ENCODE measurements at places on chromosomes 11 and 22.

DNA sequence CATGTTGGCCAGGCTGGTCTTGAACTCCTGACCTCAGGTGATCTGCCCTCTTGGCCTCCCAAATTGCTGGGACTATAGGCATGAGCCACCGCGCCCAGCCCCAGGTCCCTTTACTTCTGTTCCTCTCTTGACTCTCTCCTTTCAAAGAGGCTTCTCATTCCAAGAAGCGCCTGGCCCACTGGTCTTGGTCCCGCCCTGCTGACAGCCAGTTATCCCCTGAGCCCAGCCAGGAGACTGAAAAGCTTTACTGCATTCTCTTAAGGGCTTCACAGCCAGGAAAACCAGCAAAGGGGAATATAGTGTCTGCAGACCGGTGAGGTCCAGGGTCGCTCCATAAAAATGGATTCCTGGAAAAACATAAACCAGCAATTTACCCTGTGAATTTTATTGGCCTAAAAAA, 68.3 kb downstream of the NFAM1 start:
- no peak for DNase-seq

DNA sequence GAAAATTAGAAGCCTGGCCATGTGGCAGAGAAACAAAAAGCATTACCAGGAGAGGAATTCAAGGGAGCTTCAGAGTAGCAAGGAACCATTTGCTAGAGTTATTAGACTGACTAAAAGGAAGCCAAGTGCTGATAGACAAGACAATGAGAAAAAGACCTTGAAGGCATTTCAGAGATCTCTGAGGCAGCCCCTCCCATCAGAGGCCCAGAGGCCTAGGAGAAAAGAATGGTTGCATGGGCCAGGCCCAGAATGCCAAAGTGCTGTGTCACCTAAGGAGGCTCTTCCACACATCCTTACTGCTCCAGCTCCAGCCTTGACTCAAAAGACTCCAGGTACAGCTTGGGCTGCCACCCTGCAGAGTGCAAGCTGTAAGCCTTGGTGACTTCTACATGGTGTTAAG, 61.8 kb upstream of the POU2AF2 start:
- no peak for DNase-seq

- DNase-seq, result no peak
Observed at GRCh38 chr11:59416613-59417012, 9.6 kb downstream of the OR5A2 start.

- DNase-seq, result no peak
Observed at GRCh38 chr11:84581083-84581482, 1046.1 kb downstream of the DLG2 start.

DNA sequence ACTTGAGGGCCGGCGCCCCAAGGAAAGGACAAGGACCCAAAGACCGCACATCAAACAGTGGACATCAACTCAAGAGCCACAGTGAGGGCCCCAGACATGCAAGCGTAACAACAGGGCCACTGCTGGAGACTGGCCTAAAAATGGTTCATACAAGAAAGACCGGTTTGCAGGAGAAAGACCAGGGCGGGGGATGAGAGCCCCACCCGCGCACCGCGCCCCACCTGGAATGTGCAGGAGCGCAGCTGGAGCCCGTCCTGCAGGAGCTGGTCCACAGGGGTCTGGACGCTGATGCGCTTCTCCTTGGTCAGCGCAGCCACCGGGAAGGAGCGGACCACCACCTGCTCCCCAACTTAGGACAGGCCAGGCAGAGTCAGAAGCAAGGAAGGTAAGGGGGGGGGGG, 13.9 kb downstream of the SBF1 start:
- no peak for DNase-seq

DNA sequence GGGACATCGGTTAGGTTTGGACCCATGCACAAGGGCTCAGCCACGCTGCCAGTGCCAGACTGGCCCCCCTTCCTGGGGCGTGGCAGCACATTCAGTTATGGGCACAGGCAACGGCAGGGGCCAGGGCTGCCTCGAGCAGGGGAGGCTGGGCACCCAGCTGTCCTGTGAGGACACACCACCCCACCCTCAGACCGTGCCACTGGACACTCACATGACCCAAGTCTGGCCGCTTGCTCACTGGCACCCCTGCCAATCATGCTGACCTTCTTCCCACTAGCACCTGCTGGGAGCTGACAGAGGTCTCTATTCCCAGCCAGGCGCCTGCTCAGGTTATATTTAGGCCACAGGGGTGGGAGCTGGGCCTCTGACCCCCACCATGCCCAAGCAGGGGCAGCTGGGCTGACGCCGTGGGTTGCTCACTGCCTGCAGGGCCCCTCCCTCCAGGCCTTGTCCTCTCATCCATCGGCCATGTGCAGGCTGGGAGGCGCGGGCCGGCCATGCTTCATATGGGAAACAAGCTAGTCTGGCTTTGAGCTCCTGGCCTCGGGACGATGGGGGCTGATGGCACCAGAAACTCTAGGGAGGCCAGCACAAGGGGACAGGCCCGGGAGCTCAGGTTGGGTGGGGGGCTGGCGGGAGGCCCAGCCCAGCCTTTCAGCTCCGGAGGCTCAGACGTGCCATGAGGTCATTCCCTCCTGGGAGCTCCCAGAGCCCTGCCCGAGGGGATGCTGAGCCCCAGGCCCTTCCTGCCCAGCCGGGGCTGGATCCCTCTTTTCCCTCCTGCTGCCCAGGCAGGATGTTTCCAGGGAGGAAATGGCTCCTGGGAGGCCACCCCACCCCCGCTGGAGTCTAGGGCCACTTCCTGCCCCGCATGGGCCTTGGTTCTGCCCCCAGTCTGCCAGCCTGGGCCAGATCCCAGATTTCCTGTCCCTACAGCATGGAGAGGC, 15.2 kb upstream of the TBX1 start:
- no peak for DNase-seq

- no peak for DNase-seq
Observed at GRCh38 chr11:8601376-8602133, 7.5 kb upstream of the STK33 start.

DNA sequence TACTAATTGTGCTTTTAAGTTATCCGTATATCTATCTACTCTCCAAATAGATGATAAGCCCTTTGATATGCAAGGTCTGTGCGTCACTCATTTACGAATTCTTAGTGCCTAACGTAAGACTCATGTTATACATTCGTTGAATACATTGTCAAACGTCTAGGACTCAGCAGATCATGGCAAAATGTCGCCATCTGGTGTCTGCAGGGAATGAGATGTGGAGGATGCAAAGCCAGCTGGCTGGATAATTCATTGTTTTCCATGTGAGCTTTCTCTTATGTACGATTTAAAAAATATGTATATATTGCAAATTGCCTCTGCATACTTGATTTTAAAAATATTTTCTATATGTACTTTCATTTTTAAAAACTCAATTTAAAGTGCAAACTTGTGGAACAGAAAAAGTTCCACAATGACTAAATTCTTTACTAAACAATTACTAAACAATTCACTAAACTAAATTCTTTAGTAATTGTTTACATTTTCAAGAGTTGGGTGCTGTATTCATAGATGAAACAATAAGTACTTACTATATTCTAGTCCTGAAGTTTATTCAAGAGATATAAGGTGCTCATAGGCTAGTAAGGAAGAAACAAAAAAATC, 33.8 kb downstream of the ZNF202 start:
- DNase-seq, result peak; percentile 53

DNA sequence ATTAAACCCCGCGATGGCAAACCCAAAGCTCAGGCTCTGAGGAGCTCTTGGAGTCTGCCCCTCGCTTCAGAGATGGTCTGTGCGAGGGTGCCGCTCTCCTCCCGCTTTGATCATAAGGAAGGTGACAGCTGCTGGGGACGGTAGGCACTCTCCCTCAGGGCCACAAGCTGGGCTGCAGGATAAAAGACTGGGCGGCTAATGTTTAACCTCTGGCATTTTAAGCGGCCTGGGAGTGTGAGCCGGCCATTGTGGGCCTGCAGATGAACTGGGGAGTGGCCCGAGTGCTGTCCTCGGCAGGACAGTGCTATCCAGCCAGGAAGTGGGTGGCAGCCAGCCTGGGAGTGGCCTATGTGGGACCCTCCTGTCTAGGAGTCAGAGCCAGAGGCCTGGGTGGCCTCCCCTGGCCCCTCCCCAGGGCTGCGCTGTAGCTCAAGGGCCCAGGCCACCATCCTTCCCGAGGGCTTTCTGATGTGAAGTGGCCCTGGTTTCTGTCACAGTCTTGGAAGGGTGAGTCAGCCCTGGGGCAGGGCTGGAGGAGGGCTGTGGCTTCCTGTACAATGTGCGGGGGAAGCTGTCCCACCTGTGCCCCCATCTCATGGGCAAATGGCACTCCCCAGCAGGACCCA, 58.7 kb upstream of the PRODH start:
- no peak for DNase-seq

GRCh38 chr11:79852176-79852575, 411.3 kb upstream of the TENM4 start:
- no peak for DNase-seq

Data from 8988T (cell line).